ENCODE measurements at places on chromosomes 5 and 9.
A peak's percentile ranks its signal among the peaks of the same experiment; 100 is the strongest.

DNA sequence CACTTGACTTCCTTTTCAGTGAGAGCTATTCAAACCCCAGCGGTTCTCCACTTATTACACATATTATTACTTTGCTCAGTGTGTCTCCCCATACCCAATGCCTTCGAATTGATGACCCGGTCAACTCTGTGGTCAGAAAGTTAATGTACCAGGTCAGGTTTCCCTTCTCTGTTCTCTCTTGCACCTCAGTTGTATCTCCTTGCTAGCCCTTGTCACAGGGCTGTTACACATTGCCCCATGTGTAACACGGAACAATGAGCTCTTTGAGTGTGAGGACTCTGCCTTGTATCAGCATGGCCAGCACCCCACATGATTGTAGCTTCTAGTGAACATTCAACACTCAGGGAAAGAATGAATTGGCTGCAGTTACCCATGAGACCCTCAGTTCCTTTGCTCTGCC lies 73.6 kb downstream of the DOCK2 start:
- DNase-seq = no peak

- no peak for DNase-seq
Observed at GRCh38 chr9:104027295-104027694, 66.8 kb upstream of the SMC2 start.

- no peak for DNase-seq
Observed at GRCh38 chr5:175709276-175709781, 51.5 kb downstream of the HRH2 start.

GRCh38 chr5:127001621-127002296 lies 28.6 kb downstream of the MARCHF3 start:
- DNase-seq = peak; percentile 88

GRCh38 chr5:138967791-138968448 lies 92.8 kb upstream of the LRRTM2 start:
- DNase-seq = no peak

- DNase-seq = no peak
Observed at GRCh38 chr9:133875131-133875530, 117.0 kb downstream of the VAV2 start.

DNA sequence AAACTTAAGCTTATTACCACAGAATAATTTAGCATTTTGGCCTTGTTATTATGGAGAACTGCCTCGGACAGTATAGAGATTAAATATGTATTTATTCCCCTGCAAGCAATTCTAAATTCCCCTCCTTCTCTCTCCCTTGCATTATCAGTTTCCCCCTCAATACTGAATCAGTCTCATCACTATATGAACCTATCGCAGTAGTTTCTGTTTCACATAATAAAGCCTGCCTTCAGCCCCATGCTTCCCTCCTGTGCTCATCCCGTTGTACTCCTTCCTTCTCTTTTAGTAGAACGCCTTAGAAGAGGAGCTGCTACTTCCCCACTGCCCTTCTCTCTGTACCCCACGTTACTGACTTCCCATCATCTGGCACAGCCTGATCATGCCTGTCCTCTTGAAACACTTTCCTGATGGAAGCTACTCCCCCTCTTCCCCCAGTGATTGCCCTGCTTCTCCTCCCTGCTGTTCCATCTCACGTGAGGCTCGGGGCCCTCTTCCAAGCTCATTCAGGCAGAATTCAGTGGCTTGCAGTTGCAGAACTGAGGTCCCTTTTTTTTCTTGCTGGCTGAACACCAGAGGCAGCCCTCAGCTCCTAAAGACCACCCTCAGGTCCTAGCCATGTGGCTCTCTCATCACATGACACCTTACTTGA lies 93.4 kb downstream of the PPIC start:
- DNase-seq = no peak

DNA sequence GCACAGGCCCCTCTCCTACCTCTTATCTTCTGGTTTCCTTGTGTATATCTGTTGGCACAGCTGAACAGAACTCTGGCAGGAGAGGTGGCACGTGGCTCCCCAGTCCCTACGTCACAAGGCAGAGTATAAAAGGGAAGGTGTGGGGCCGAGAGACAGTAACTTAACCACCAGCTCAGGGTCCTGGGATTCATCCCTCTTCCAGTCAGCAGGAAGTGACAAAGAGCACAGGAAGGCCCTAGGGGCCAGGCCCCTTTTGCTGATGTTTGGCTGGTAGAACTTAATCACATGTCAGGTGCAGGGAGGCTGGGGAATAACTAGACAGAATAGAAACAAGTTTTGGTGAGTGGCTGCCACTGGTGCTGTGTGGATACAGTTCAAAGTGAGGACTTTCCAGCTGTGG lies 4.5 kb upstream of the ICE1 start:
- DNase-seq = no peak

DNA sequence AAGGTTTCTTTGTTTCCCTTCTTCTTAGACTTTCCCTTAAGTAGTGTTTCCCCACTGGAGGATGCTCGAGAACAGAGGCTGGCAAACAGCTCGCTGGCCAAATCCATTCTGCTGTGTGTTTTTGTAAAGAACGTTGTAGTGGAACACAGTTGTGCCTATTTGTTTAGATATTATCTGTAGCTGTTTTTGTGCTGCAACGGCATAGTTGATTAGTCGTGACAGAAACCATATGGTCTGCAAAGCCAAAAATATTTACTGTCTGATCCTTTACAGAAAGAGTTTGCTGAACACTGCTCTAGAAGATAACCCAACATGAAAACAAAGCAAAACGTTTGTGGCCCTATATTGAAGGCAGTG lies 47.0 kb upstream of the EGFLAM start:
- no peak for DNase-seq

- DNase-seq = no peak
Observed at GRCh38 chr9:131587906-131588305, 42.6 kb downstream of the PRRT1B start.

DNA sequence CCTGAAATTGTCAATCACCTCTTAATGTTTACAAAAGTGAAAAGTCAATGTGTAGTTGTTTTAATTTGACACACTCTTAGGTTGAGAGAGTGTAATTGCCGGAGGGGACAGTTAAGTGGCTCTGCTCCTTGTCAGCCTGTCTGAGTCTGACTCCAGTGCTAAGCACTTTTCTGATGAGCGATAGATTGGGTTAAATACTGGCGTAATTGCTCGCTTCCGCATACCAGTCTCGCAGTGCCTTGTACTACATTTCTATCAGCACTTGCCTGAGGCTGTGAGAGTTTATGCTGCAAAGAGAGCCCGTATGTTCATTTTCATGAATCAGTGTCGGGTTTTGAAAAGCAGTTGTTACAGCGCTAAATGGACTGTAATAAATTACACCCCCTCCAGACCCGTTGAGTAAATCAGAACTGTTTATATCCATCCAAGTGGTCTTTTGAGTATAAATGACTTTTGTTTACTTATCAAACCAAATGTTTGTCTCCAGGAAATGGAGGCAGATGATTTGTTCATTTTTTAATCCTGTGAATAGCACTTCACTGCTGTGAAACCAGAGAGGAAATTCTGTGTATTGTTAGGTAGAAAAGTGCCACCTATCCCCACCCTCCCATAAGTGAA lies 41.0 kb upstream of the DMRT3 start:
- no peak for DNase-seq

DNA sequence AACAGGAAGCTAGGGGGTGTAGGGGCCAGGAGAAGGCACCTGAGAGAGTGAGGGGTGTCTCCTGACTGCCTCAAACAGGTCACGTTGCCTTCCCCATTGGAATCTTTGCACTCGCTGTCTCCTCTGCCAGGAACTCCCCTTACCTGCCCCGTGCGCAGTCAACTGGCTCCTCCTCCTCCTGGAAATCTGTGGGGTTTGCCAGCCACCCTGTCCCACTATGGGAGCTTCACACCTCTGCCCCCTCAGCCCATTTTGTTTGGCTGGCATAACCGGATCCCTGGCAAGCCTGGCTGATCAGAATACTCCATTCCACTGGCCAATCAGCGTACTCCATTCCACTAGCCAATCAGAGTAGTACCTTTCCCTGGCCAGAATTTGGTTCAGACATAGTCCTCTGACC lies 10.4 kb upstream of the SLC34A1 start:
- no peak for DNase-seq

GRCh38 chr5:111618623-111619271 lies 106.4 kb upstream of the STARD4 start:
- no peak for DNase-seq

GRCh38 chr5:158599157-158599556 lies 500.6 kb downstream of the EBF1 start:
- DNase-seq = peak; percentile 58

DNA sequence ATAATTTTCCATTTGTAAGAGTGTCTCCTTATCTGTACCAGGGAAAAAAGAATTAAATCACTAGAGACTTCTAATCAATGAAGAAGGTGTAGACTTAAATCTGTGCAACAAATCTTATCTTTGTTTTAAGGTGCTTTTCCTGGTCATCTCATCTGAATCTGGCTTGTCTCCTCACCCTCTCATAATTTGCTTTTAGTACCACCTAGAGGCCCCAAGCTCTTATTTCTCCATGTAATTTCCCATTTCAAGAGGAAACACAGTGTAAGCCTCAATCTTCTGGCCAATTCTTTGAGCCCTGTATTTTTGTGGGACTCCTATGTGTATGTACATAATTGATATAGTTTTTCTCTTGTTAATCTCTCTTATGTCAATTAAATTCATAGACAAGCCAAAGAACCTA lies 1975.3 kb upstream of the CDH6 start:
- DNase-seq = no peak

- no peak for DNase-seq
Observed at GRCh38 chr5:50726475-50727148, 60.2 kb downstream of the PARP8 start.

- DNase-seq = peak; percentile 96
Observed at GRCh38 chr9:115717711-115718173, 435.8 kb upstream of the PAPPA start.

GRCh38 chr9:107153336-107153735 lies 129.7 kb upstream of the RAD23B start:
- DNase-seq = peak; percentile 85

- peak; percentile 43 for DNase-seq
Observed at GRCh38 chr5:120778491-120779484, 314.7 kb downstream of the PRR16 start.

DNA sequence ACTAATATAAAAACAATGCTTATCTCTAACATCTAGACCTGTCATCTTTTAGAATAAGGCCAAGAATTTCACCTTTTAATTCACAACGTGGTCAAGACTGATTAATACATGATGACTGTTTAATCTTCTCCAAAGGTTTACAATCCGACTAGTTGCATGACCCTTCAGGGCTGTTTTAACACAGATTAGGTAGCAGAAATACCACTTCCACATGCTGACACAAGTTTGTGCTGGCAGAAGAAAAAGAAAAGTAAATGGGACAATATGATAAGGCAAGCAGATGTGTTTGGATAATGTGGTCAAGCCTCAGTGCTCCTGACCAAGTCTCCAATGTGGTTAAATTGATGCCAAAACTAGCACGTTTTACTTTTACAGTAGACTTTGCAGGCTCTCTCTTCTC lies 31.1 kb downstream of the SEMA6A start:
- DNase-seq = no peak

- DNase-seq = peak; percentile 46
Observed at GRCh38 chr5:60959156-60959555, 14.2 kb downstream of the NDUFAF2 start.

DNA sequence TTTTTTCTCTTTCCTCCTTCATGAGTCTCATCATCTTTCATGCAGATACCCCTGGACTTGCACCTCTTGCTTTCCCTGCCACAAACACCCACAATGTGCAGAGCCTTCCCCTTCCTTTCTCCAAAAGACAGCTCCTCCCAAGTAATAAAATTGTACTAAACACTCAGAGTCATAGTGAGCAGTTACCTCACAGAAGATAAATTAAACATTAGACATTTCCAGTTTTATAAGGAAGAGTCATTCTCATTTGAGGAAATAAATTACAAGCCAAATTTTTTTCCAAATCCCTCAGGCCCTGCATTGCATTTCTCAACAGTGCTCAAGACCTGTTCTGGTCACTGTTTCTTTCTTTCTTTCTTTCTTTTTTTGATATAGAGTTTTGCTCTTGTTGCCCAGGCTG lies 131.5 kb downstream of the ATPSCKMT start:
- no peak for DNase-seq

GRCh38 chr9:35070823-35071813 lies 1.3 kb downstream of the VCP start:
- peak; percentile 35 for DNase-seq

DNA sequence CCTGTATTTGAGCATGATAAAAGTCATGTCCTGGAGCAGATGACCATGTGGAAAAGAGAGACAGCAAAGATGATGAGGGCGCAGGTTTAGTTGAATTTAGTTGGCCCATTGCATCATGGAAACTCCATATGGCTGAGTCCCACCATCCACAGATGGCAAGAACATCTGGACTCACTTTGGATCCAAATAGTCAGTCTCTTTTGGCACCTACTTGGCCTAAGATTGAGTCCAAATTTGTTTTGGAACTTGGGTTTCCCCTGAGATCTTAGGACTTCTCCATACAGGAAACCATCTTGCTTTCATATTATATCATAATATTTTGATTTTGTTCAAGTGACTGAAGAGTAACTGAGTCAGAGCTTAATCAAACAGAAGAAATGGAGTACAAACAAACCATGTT lies 217.5 kb downstream of the DRD1 start:
- no peak for DNase-seq

DNA sequence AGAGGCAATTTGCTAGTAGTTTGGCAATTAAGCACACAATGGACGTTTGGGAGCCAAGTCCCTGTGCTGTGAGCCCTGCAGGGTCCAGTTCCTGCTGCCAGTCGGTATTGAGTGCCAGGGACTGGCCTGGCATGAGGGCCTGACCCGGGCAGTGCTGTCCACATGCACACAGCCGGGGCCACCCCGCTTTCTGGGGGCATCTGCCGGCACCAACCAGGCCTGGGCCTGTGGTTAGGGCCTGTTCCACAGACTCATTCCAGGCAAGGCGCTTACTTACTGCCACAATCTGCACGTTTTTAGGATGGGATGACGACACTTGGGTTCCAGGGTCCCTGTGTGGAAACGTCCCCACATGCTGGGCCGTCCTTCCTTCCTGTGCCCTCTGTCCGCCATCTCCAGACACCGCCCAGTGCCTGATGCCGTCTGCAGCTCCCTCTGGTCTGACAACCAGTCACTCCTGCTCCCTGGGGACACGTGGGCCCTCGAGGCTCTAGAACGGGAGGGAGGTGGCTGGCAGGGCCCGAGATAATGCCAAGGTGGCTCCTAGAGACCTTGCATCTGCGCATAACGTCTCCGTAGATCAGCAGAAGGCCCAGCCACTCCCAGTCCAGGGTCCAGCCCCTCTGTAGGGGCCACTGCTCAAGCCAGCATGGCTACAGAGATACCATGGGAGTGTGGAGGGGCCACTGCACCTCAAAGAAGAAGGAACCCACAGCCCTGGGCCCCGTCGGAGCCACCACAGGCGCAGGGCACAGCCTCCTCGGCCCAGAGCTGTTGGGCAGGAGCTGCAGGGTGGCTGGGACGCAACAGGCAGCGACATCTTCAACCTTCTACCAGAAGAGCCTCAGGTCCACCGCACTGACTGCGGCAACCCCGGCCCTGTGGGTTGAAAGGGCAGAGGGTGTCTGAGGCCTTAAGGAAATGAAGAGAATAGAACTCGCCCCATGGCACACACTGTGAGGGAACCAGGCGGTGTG lies 24.7 kb downstream of the SLC9A3 start:
- DNase-seq = no peak

- no peak for DNase-seq
Observed at GRCh38 chr5:138408023-138408422, 30.8 kb upstream of the REEP2 start.

- DNase-seq = no peak
Observed at GRCh38 chr9:105259731-105260612, 15.5 kb downstream of the SLC44A1 start.

Data from myocyte (in vitro differentiated cells).